Astrocyte of the spinal cord (primary cell): ENCODE measurements at places on chromosomes 1 and 21.

- DNase-seq = peak; percentile 99
Measured at GRCh38 chr1:162003061-162003829, 20.4 kb downstream of the OLFML2B start.

DNA sequence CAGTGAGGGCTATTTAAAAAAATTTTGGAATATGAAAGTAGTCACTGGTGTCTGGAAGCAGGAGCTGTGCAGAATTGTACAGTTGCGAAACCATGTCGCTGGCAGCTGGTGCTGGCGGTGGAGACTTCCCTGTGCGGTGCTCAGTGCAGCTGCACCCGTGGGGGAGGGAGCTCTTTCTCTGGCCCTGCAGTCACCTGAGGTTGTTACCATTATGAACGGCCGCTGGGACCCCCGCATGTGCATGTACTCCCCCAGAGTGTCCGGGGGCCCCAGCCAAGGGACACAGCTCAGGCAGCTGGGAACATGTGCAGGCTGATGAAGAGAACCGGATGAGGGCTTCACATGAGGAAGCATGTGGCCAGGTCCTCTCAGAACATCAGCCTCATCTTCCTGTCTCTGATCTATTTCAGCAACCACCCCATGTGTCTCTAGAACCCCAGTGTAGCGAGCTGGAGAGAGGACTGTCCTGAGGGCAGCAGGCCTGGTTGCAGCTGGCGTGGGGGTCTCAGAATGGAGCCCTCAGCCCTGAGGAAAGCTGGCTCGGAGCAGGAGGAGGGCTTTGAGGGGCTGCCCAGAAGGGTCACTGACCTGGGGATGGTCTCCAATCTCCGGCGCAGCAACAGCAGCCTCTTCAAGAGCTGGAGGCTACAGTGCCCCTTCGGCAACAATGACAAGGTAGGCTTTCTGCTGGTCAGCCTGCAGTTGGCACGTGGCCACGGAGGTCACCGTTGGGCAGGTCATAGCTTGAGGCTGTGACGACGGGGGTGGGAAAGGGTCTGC is at the start of gene TRPM2:
TSS of gene TRPM2 (plus strand) at position 431 of the 780 bp plus-strand sequence. CDS start at position 511, 80 bp downstream.
- no peak for DNase-seq

DNA sequence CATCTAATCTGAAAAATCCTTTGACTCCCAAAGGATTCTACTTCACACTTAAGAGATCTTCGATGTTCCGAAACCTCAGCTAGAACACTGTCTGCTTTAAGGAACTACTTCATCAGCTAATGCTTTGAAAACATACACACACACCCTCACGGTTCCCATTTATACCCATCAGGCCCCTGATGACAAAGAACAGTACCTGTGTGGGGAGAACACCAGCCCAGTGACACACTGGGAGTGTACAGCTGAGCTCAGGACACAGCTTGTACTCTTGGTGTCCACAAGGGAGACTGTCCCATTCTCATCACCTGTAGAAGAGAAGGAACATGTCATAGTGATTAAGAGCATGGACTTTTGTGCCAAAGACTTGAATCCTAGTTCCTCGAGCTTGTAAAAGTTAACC is 6.6 kb downstream of the WDR77 start:
- no peak for DNase-seq

DNA sequence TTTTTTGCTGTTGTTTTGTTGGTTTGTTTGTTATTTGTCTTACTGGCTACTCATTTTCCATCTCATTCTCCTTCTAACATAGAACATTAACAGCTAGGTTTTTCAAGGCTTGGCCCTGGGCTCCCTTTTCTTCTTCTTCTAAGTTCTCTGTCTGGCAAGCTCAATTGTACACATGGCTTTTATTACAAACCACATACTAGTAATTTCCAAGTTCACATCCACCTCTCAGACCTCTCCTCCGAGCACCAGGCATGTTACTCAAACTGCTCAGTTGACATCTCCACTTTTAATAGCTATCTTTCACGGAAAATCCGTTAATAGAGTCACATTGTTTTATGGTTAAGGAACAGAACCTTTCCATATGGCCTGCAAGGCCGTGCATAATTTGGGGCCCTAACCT is 736.9 kb upstream of the ADAMTS5 start:
- DNase-seq = no peak

GRCh38 chr21:25934771-25935224 is 200.0 kb downstream of the GABPA start:
- peak; percentile 96 for DNase-seq

DNA sequence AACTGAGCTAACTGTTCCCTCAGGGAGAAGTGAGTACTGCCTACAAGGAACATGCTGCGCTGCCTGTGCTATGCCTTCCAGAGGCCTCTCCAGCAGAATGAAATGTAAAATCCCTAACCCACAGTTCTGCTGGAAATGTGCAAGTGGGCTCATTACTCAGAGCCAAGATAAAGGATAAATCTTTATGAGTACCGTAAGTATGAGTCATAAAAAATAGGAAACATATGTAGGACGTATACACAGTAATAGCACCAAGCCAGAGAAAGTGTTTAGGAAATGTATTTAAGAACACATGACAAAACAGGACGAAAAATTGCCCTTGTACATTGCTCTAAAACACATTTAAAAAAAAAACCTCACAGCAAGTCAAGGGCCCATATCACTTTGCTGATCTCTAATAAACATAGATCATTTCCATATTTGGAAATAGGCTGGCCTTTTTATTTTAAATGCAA is 104.6 kb downstream of the TGFBR3 start:
- peak; percentile 83 for DNase-seq

GRCh38 chr1:17586172-17586964 is 46.9 kb downstream of the ARHGEF10L start:
- peak; percentile 74 for DNase-seq

DNA sequence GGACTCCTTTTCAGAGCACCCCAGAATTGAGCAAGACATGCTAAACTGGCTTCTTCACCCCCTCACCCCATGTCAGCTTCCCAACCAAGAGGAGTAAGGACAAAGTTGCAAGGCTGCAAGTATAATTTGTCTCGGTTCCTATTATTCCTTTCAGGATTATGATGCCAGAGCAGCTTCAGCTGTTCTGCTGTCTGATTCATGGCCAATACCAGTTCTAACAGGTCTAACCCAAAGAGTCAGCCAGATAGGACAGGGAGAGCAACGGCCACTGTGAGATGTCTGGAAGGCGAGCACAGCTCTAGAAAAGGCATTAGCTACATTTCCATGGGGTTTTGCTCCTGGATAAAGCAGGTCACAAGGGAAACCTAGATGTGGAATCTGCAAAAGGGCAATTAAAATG is 53.3 kb upstream of the HOOK1 start:
- no peak for DNase-seq

GRCh38 chr1:152855661-152856060 is 4.1 kb upstream of the LCE7A start:
- no peak for DNase-seq

DNA sequence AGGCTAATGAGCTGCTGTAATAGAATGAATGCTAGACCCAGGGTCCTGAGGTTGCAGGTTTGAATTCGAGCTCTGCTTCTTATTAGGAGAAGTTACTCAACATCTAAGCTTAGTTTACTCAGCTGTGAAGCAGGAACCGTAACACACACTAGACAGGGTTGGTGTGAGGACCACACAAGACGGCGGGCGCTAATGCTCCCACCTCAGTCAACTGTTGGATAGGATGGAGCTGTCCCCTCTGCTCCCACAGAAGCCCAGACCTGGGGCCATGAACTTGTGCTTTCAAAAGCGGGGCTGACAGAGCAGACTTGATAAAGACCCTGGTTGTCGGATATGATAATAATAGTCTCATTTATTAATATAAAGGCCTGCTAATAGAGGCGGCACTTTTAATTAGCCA is 98.4 kb upstream of the CD34 start:
- DNase-seq = no peak

DNA sequence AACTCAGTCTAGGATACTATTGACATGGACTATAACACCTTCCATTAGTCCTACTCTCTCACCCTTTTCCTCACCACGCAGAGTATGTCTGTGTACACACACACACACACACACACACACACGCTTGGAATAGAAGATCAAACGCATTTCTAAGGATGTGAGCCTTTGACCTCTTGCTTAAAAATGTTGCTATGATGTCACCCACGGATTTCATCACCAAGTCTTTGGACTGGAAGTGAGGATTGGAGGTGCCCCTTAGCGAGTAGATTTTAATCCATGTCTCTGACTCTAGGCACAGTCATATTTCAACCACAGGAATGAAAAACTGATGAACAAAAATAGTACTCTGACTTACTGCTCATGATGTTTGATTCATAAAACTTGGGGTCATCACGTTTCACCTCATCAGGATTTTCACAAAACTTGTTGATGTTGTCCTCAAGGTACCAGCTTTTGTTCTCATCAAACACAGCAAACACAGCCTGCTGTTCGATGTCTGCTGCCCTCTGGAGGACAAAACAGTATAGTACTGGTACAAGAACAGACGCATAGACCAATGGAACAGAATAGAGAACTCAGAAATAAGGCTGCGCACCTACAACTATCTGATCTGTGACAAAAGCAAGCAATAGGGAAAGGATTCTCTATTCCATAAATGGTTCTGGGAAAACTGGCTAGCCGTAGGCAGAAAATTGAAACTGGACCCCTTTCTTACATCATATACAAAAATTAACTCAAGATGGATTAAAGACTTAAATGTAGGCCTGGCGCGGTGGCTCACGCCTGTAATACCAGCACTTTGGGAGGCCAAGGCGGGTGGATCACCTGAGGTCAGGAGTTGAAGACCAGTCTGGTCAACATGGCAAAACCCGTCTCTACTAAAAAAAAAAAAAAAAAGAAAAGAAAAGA is 39.9 kb downstream of the F5 start:
- DNase-seq = peak; percentile 75

DNA sequence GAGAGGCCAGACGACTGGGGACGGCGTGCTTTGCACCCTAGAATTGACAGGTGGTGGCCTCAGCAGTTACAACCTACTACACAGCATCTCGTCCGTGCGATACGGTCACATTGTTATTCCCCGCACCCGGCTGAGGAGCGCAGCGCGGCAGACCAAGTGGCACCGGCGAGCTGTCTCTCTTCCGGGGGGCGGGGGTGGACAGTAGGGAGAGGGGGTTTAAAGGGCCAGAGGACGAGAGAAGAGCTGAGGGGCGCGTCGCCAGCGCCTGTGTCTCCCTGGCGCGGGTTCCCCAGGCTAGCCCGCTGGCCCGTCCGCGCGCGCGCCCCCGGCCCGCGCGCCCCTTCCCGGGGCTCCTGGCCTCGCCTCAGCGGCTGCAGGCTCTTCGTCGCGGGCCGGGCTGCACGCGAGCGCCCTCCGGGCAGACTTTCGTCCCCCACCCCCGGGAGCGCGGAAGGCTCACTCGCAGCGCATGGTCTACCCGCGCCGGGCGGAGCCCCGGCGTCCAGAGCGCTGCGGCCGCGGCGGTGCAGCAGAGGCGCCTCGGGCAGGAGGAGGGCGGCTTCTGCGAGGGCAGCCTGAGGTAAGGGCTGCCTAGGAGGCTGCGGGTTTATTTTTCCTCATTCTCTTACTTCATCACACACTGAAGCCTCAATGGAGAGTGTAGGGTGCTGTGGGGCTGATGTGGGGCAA is at the start of gene PDE4B:
TSS of gene PDE4B (plus strand) at position 227 of the 690 bp plus-strand sequence.
- DNase-seq = peak; percentile 43

DNA sequence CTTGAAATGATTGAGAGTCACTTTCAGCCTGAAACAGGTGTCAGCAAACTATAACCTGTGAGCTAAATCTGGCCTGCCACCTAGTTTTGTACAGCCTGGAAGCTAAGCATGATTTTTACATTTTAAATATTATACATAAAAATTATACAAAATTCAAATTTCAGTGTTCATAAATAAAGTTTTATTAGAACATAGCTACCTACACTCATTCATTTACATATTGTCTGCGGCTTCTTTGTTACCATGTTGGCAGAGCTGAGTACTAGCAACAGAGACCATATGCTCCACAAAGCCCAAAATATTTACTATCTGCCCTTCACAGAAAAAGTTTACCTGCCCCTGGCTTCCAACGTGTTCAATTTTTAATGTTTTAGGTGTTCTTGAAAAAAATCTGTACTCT is 8.0 kb upstream of the C1orf162 start:
- DNase-seq = no peak

DNA sequence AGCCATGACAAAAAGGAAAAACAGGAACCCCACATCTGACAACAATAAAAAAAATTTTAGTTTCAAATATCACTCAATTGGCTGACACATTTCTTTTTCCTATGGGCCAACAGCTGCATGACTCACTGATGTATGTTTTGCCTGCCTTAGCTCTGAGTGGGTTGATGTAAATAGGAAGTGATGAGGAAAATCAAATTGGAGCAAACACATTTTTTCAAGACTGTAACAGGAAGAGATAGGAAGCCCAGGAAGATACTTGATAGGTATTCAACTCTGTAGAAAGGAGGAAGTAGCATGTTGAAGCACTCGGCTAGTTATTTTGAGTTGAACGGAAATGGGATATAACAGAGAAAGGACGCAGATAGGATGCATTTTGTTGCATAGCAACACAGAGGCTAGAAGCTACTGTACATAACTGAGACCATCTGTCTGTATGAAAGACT is 168.0 kb upstream of the NR5A2 start:
- peak; percentile 55 for DNase-seq

DNA sequence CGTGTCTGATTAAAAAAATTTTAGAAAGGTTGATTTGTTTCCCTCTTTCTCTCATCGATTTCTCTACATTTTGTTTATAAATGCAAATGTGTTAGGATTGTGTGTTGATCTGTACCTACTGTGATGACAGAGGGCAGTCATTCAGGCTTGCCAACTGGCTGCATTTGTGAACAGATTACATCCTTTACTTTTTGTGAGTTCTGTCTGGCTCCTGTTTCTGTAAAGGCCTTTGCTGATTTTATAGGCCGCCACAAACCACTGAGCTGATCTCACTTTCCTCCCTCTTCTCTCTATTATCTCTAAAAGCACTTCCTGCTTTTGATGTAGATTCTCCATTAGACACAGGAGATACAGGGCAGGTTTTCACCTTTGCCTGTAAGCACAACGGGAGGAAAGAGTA is 106.8 kb downstream of the ESRRG start:
- no peak for DNase-seq

GRCh38 chr1:200081151-200081968 is 53.9 kb downstream of the NR5A2 start:
- DNase-seq = peak; percentile 29

- no peak for DNase-seq
Measured at GRCh38 chr1:221171768-221172167, 292.5 kb downstream of the HLX start.

GRCh38 chr1:109239409-109240068 is 9.8 kb upstream of the CELSR2 start:
- peak; percentile 37 for DNase-seq

GRCh38 chr21:45075596-45076244 is 1.3 kb downstream of the ADARB1 start:
- peak; percentile 13 for DNase-seq

DNA sequence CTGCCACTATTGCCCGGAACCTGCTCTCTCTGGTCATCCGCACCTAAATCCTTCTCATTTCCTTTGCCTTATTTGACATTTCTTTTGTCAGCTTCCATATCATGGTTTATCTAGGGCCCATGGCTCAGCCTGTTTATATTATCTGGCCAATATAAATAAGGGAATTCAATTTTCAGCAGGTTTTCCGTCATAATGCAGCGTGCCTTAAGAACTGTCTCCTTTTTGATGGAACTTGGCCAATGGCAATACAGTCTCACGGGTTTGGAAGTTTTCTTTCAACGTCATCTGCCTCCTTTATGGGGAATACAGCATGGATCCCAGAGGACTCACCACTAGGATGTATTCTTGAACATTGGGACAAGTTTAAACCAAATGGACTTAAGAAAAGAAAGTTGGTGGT is 77.8 kb upstream of the KIAA0040 start:
- no peak for DNase-seq

GRCh38 chr1:50123071-50123470 is 14.4 kb downstream of the ELAVL4 start:
- no peak for DNase-seq
